Heart left ventricle (tissue), 16 donors: ENCODE measurements at places on chromosomes 12 and 14. TPM values are rescaled to one million over a fixed set of nuclear protein-coding genes. Genes with fewer than 3 reads are reported as not detected.

- no peaks in the 10 kb centered on the region for H3K27me3 ChIP-seq
- no peak overlapping the region for H3K4me3 ChIP-seq
- no peak overlapping the region for H3K27ac ChIP-seq
- no peak for DNase-seq
- peaks cover 18% of the 10 kb centered on the region for H3K4me1 ChIP-seq
Observed at GRCh38 chr14:58272588-58273372, 25.6 kb upstream of the ARID4A start.

DNA sequence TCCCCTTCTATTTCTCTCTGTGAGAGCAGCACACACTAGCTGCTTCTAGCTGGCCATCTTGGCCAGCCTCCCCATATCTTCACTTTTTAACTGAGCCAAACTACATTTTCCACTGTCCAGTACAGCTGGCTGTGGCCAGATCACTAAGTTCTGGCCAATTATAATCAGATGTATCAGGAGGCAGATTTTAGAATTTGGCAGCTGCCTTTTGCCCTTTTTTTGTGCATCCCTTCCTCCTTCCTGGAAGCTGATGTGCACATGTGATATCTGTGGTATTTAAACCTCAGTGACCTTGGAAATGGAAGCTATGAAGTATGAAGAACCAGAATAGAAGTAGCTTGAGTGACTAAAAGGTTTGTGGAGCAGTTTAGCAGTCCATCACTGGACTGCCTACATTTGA, 49.8 kb upstream of the ANO6 start:
- DNase-seq: no peak
- no peak overlapping the region for H3K4me3 ChIP-seq
- H3K4me1 ChIP-seq: no peaks in the 10 kb centered on the region
- H3K36me3 ChIP-seq: no peaks in the 10 kb centered on the region

GUCY2C gene
- 0.15 TPM for total RNA-seq

DNA sequence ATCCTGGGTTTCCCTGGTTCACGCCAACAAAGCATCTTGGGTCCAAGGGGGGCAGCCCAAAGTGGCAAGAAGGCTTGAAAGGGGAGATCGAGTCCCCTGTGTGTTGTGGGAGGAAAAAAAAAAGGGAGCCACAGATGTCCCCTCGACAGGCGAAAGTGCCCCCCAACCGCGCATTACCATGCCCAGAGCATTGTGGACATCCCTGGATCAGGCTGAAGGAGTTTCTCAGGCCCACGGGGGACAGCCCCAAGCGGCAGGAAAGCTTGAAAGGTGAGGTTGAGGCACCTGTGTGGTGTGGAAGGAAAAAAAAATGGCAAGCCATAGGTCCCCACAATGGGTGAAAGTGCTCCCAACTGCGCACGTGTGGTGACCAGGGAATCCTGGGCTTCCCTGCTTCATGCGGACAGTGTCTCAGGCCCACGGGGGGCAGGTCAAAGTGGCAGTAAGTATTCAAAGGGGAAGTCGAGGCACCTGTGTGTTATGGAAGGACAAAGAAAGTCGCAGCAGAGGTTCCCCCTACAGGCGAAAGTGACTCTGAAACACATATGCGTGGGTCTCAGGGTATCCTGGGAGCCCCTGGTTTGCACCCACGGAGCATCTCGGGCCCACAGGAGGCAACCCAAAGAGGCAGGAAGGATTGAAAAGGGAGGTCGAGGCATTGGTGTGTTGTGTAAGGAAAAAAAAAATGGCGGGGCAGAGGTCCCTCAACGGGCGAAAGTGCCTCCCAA, 580.1 kb downstream of the ALG10 start:
- no peaks in the 10 kb centered on the region for H3K36me3 ChIP-seq
- no peak overlapping the region for H3K27ac ChIP-seq
- no peaks in the 10 kb centered on the region for H3K4me1 ChIP-seq
- H3K4me3 ChIP-seq: no peak overlapping the region
- DNase-seq: no peak
- H3K27me3 ChIP-seq: no peaks in the 10 kb centered on the region

GRCh38 chr12:77469578-77470333, 360.9 kb upstream of the NAV3 start:
- no peak overlapping the region for H3K27ac ChIP-seq
- H3K27me3 ChIP-seq: no peaks in the 10 kb centered on the region
- DNase-seq: no peak
- no peaks in the 10 kb centered on the region for H3K36me3 ChIP-seq

GRCh38 chr14:57413849-57414248, 23.5 kb downstream of the NAA30 start:
- no peak for DNase-seq
- H3K4me1 ChIP-seq: no peaks in the 10 kb centered on the region
- H3K4me3 ChIP-seq: no peak overlapping the region
- no peaks in the 10 kb centered on the region for H3K36me3 ChIP-seq

DNA sequence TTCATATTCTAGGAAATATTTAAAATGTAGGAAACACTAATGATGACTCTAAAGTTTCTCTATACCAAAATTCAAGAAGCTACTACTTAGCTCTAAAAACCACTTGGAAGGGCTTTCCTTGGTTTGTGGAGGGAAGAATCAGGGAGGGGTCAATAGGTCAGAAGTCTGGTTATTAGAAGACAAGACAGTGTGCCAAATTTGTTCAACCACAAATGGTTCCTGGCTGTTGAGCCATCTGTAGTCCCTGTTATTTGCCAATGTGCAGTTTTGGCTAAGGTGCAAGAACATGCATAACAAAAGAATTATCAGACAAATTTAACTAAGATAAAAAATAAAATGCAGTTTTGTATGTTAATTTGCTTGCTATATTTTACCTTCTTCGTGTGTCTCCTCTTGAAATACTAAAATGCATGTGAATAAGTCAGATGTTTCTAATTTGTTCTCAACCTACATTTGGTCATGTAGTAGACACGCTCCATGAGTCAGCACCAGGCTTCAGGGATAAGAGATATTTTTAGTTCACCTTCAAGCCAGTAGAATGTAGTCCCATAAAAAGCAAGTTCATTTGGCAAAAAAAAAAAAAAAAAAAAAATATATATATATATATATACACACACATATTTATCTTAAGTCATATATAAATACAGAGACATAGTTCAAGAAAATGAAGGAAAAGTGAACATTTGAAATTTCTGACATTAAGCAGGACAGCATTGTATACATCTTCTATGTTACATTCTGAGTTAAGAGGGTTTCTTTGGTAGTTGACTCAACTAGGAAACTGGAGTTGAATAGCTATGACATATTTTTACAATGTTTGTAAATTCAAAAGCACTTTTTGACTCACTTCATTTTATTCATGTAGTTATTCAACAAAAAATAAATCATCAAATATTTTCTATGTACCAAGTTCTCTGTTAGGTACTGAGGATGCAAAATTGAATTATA, 123.3 kb downstream of the KCNC2 start:
- no peak for DNase-seq
- H3K36me3 ChIP-seq: no peaks in the 10 kb centered on the region
- no peaks in the 10 kb centered on the region for H3K27me3 ChIP-seq
- no peak overlapping the region for H3K27ac ChIP-seq

CLEC7A gene
- total RNA-seq: 0.99 TPM

KCNC2 gene
- not detected for total RNA-seq

DNA sequence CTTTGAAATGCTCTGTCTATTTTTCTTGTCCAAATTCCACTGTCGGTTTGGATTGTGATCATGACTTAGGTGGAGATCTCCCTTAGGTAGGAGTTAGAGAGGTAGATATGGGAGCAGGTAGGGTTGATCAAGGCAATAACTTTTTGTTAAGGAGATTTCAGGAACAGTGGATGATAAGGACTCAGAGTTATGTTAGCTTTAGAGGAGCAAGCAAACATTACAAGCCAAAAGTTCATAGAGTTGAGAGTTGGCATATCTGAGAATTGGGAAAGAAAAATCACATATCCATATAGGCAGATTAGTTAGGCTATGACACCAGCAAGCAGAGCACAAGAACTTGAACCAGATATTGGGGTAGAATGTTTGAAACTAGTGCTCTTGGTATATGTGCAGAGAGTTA, 43.1 kb upstream of the C12orf75 start:
- H3K4me3 ChIP-seq: no peak overlapping the region
- no peaks in the 10 kb centered on the region for H3K27me3 ChIP-seq

- peaks cover 59% of the 10 kb centered on the region for H3K4me1 ChIP-seq
- no peaks in the 10 kb centered on the region for H3K27me3 ChIP-seq
- H3K4me3 ChIP-seq: no peak overlapping the region
- DNase-seq: no peak
Observed at GRCh38 chr12:128813392-128813791, 10.4 kb downstream of the SLC15A4 start.

GRCh38 chr14:93940437-93940836, 13.3 kb downstream of the FAM181A start:
- peaks cover 4% of the 10 kb centered on the region for H3K36me3 ChIP-seq
- peak overlapping the region; percentile 5 for H3K27ac ChIP-seq
- H3K27me3 ChIP-seq: peaks cover 10% of the 10 kb centered on the region
- peaks cover 19% of the 10 kb centered on the region for H3K4me1 ChIP-seq
- no peak overlapping the region for H3K4me3 ChIP-seq

- DNase-seq: peak; percentile 15
- H3K36me3 ChIP-seq: no peaks in the 10 kb centered on the region
- H3K27me3 ChIP-seq: no peaks in the 10 kb centered on the region
Observed at GRCh38 chr14:92670643-92671366, 77.6 kb downstream of the LGMN start.

CD163 gene
- 6.2 TPM for total RNA-seq

DNA sequence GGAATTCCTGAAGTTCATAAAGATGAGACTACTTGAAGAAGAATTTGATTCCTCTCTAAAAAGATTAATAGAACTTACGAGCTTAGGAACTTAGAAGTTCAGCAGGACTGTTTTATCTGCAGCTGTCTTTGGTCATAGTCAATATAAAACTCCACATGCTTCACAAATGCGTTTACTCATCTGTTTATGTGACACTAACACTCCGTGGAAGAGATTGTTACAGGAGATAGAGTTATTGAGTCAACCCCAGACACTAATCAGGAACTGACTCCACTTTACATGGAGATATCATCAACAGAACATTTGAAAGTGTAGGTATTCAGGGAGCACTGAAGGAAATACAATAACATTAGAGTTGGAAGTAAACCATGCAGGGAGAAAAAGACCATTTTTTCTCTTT, 92.8 kb downstream of the LRFN5 start:
- no peaks in the 10 kb centered on the region for H3K27me3 ChIP-seq
- no peaks in the 10 kb centered on the region for H3K36me3 ChIP-seq
- DNase-seq: no peak
- H3K4me3 ChIP-seq: no peak overlapping the region

- DNase-seq: no peak
- H3K36me3 ChIP-seq: no peaks in the 10 kb centered on the region
- H3K4me3 ChIP-seq: no peak overlapping the region
- peaks cover 9% of the 10 kb centered on the region for H3K4me1 ChIP-seq
- H3K27me3 ChIP-seq: no peaks in the 10 kb centered on the region
Observed at GRCh38 chr12:77833329-77833728, 2.6 kb downstream of the NAV3 start.
